ENCODE measurements at places on chromosomes 3 and 15. TPM values are rescaled to one million over a fixed set of nuclear protein-coding genes. Genes with fewer than 3 reads are reported as not detected.

The SLCO2A1 gene
- total RNA-seq = 18.0 TPM

The RGMA gene
- 16.9 TPM for total RNA-seq

The SAMD7 gene
- not detected for total RNA-seq

The LRRC31 gene
- total RNA-seq = not detected

The CCNB2 gene
- total RNA-seq = 0.55 TPM

The GCSAM gene
- total RNA-seq = 0.25 TPM

All from left ventricle myocardium inferior (tissue), 1 donor.